Fibroblast of skin of right quadriceps (primary cell): ENCODE measurements at places on chromosomes 11 and 22.

DNA sequence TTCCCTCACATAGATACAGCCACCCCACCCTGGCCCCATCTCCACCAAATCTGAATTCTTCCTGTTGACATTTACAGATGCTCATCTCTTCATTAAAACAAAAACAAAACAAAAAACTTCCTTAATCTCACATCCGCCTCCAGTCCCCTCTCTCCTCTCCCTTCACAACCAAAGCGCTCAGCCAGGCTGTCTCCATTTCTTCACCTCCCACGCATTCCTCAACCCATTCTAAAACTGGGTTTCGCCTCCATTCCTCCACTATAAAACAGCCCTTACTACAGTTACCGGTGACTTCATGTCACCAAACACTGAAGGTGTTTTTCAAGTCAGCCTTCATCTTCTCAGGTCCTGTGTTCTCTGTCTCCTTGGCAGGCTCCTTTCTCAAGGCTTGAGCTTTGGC is 9.6 kb downstream of the BACE1-AS start:
- no peak for DNase-seq

GRCh38 chr11:33906484-33907186 is 14.8 kb upstream of the LMO2 start:
- no peak for DNase-seq

GRCh38 chr11:11157185-11157584 is 195.9 kb downstream of the CSNK2A3 start:
- DNase-seq = no peak

DNA sequence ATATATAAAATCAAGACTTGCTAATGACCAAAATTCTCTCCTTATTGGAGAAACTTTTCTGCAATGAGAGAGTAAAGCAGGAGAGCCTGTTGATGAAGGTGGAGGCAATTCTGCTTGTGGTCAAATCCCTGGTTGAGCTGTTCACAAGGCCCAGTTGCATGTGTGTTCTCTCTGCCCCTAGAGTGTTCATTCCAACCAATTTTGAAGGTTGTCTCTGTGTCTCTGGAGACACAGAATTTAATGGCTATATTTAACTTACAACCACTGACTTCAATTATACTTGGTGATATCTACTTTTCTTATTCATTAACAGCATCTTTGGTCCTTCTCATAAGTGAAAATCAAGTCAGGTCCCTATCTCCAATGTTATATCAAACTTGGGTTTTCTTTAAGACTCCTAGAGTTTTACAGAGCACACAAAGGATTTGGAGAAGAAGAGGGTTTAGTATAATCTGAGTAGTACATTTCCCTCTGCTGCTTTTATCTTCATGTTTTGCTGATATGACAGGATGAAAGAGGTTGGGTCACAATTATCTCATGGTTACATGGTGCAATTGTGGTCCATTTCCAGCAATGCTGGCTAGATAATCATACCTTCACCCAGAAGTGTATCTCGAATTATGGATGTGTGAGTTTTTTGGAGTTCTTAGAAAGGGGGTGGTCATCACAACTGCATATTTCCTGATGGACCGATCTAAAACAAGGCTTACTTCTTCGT is 4.0 kb downstream of the OOSP4A start:
- no peak for DNase-seq

- DNase-seq = peak; percentile 71
These were observed 35.7 kb downstream of the CYB5R2 start for GRCh38 chr11:7637447-7638157.

DNA sequence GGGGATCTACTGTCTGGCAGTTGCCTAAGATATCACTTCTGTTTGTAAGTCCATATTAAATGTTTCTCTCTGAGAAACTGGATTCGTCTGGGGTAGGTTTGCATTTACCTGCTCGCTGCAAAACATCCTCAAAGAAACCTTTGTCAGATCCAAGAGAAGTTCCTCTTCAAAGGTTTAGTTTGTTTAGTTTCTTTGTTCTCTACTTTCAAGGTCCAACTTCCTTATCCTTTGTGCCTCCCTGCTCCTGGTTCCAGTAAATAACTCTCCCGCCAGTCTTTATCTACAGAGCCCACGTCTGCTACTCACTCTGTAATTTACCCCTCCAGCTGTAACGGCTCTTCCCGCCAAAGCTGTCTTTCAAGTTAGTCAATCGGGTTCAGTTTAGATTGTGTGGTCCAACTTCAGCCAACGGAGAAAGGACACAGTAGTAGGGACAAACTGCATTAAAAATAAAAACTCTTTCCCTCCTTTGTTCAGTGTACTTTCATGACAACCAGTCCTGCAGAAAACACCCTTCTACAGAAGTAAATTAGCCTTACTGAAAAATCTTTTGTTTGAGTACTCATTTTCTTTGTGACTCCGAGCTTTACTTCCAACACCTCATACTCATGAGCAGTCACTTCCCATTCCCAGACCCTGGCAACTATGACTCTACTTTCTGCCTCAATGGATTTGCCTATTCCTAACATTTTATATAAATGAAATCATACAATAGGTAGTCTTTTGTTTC is 41.0 kb downstream of the TMPRSS5 start:
- no peak for DNase-seq

- DNase-seq = no peak
These were observed 102.9 kb downstream of the MED15 start for GRCh38 chr22:20610243-20610686.

DNA sequence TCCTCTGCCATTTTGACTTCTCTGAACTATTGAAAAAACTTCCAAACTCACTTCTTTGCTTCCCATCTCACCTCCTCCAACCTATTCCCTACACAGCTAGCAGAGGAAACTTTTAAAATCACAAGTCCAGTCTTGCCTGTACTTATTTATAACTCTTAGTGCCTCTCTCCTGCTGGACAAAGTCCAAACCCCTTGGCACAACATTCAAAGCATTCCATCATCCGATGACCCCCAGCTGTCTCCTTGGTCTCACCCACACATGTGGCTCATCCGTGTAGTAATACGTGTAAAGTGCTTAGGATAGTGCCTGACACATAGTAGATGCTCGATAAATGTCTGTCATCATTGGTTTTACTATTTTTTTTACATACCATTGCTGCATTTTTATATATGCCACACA is 101.4 kb downstream of the PARVA start:
- DNase-seq = peak; percentile 56

DNA sequence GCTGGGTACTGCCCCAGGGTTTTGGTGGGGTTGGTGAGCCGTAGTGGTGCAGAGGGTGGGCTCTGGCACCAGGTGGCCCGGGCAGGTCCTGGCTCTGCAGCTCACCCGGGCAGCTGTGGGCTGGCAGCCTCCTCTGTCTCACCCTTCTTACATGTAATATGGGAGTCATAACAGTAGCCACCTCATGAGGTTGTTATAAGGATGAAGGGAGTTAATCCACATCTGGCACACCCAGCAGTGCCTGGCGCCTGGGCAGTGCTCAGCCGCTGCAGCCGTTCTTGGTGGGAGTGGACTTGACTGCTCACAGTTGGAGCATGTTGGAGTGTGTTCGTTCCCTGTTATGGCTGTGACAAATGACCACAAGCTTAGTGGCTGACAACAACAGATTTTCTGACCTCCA is 28.7 kb downstream of the IGHMBP2 start:
- DNase-seq = no peak

DNA sequence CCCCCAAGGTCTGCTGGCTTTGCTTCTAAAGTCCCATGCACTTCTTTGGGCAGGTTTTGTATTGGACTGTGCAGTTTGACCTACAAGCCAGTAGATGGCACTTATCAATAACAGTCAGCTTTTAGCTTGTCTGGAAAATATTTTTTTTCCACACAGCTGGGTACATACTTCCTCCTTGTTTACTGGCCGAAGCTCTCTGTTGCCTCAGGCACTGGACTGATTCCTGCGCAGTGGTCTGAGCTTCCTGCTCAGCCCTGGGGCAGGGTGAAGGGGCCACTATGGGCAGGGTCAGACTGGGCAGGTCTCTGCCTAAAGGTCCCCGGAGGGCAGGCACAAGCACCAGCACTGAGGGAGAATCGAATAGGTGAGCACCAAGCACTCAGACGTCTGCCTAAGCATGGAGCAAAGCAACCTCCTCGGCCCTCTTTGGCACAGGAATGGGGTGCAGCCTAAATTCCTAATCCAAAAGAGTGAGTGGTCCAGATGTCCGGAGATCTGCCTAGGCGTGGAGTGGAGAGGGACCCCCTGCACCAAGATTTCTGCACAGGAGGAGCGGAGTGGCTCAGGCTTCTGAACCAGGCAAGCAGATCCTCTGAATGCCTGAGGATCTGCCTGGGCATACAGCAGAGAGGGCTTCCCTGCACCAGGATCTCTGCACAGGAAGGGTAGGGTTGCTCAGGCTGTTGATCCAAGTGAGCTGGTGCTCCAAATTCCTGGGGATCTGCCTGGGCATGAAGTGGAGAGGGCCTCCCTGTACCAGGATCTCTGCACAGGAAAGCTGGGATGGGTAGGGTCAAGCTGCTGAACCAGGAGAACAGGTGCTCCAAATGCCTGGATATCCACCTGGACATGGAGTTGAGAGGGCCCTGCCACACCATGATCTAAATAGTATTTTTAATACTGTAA is 105.9 kb upstream of the C11orf58 start:
- no peak for DNase-seq

GRCh38 chr11:104422324-104422944 is 258.5 kb upstream of the PDGFD start:
- DNase-seq = no peak

DNA sequence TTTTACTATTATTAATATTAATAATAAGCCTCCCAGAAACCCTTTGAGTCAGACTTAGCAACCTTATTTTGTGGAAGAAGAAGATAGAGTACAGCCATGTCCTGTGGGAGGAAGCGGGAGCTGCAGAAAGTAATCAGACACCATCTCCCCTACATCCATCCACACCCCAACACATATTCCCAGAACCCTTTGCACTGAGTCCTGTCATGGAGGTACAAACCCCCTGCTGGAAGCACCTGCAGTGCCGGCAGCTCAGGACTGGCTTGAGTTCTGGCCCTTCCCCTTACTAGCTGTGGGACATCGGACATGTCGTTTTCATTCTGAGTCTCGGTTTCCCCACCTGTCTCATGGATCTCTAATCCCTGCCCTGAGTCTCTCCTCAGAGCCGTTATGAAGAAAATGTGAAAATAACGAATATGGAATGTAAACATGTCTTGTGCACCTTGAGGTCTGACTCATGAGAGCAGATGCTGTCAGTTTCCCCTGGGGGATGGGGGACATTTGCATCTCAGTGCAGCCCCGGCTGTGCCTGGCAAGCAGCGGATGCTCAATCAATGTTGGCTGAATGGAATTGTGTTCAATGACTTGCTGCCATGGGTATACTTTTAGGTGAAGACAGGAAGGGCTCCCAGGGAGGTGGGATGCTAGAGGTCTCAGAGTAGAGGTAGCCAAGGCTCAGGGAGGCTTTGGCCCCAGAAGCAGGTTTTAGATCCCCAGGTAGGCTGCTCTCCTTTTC is 45.4 kb downstream of the TP53I11 start:
- DNase-seq = no peak

GRCh38 chr11:118151431-118151830 is 1.2 kb downstream of the SCN4B start:
- DNase-seq = peak; percentile 24

DNA sequence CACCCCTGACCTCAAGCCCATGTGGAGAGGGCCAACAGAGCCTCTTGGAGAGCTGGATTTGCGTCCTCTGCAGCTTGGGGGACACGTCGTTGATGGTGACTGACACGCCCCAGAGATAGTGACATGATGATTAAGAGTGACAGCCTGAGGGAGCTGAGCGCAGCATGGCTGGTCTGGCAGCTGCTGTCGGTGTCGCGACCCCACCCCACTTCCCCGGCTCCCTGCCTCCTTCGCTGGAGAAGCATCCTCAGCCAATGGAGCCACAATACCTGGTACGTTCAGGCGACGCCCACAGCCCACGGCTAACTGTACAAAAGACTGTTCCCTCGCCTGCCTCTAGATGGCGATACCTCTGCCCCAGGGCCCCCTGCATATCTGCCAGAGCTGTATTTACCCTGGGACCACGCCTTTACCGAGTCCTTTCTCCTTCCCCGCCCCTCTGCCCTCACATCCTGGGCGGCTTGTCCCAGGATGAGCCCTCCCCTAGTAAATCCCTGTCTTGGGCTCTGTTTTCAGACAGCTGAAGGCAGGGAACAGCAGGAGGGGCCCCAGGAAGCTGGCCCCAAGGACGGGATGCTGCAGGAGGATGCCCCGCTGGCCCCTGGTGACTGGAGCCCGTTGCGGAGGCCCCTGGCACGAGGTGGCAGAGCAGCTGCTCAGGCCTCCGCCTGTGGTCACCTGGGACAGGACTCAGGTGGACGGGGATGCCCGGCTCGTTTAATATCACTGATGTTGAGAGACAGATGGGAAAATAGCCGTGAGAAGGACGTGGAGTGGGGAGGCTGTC is 90.6 kb downstream of the RPS6KA4 start:
- peak; percentile 47 for DNase-seq

GRCh38 chr22:39457556-39458443 is 988 bp downstream of the MGAT3 start:
- DNase-seq = no peak

DNA sequence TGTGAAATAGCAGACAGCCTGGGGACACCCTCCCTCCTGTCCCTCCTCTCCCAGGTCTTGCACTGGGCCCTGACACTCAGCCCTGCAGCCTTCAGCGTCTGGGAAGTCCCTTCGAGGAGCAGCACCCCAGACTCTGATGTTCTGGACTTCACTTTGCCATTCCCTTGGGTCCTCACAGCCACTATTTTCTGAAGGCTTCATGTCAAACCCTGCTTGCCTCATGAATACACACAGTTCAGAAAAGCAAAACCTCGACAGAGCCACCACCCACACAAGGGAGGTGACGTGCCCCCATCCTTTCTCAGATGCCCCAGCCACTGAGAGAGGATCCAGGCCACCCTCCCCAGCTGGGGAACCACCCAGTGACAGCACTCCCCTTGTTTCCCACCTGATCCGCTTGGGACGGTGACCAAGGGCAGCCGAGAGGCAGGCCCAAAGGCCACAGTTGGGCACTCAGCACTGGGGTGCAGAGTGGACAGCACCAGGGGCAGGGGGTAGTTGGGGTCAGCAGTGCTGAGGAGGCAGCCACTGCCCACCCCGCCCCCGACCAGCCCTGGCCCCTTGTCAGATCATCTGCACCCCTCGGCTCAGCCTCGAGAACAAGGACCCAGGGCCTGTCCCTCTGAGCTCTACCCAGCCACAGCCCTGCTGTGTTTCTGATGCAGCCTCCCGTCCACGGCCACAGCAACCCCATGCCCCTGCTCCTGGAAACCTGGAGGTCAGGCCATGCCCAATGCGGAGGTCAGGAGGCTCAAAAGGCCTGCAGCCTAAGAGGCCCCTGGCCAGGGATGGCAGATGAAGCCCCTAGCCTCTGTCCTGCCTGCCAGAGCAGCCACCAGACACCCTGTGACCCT is 3.1 kb upstream of the TNNT3 start:
- no peak for DNase-seq

GRCh38 chr11:117691218-117691514 is 105.8 kb downstream of the DSCAML1 start:
- no peak for DNase-seq

- peak; percentile 62 for DNase-seq
These were observed 38.7 kb upstream of the LINC01488 start for GRCh38 chr11:69442807-69443137.

- DNase-seq = no peak
These were observed 759.9 kb downstream of the JRKL start for GRCh38 chr11:97149741-97150140.

- no peak for DNase-seq
These were observed 49.2 kb downstream of the OTOG start for GRCh38 chr11:17596310-17596669.
